GM23248 (cell line): ENCODE measurements at places on chromosomes 6 and 20.

GRCh38 chr20:37873884-37874283 lies 29.0 kb upstream of the VSTM2L start:
- no peak for DNase-seq

DNA sequence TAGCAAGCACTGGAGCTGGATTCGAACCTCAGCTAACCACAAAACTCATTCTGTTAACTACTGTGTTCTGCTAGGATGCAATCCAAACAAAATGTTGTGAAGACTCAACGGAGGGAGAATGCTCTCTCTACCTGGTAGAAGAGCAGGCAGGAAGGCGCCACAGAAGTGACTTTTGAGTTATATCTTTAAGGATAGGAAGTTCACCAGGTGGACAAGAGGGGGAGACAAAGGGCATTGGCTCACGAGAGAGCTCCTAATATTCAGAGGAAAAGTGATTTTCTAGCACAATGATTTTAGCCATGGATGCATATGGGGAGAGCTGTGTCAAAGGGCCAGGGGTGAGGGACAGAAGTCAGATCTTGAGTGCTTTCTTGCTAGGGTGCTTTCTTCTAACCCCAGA lies 108.4 kb upstream of the MAFB start:
- DNase-seq: peak; percentile 36

- DNase-seq: peak; percentile 75
These were observed 24.6 kb downstream of the ATG5 start for GRCh38 chr6:106300944-106301343.

- DNase-seq: peak; percentile 49
These were observed 249.5 kb downstream of the ADGRG6 start for GRCh38 chr6:142551274-142551811.
